Dermis microvascular lymphatic vessel endothelial cell (primary cell): ENCODE measurements at places on chromosomes 11 and 22. TPM values are rescaled to one million over a fixed set of nuclear protein-coding genes. Genes with fewer than 3 reads are reported as not detected.

The OLFML1 gene
- 0.25 TPM in 1 of 2 replicates, not detected in the other for total RNA-seq

- no peak for DNase-seq
These were observed 40.5 kb upstream of the TPBGL start for GRCh38 chr11:75200051-75200450.

DNA sequence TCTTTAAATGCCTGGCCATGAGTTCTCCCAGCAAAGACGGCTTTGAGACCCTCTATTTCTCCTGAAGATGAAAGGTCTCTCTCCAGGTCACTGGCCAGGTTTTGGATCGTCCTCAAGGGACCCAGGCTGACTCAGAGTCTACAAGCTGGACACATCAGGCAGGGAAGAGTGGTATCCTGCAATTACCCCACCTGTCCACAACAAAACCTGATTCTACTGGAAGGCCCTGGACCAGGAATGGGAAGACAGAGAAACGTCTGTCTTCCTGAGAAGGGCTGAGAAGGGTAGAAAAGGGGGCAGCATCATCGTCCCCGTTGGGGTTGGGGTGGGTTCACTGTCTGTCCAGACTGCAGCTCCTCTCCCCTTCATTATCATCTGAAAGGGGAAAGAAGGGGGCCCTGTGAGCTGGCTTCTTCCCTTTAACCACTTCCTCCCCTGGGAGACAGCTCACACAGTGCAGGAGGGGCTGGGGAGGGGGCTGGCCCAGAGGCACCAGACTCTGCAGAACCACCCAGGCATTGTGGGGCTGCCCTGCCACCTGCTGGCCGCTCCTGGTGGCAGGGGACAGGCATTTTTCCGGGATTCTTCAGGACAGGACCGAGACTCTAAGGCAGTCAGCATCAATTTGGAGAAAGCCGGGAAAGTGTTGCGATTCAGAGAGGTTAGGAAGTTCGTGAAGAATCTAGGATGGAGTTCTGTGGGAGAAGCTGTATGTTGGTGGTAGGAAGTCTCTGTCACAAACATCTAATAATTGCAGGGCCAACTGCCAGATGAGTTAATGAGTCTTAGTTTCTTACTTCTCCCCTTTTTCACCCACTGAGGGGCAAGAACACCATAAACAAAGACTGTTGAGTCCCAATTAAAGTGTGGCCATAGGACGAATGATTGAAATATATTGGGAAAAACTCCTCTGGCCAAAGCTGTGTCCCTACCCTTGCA is 57.6 kb downstream of the SYN3 start:
- peak; percentile 14 for DNase-seq

- no peak for DNase-seq
These were observed 4.6 kb downstream of the SLN start for GRCh38 chr11:107707215-107707671.

The CCDC81 gene
- under 0.01 and 0.25 TPM in 2 replicates for total RNA-seq

The FADS2 gene
- total RNA-seq = 57.7 and 114 TPM in 2 replicates

- DNase-seq = no peak
These were observed 31.7 kb downstream of the AP2A2 start for GRCh38 chr11:957212-957920.

The OR51B2 gene
- not detected in 2 replicates for total RNA-seq

DNA sequence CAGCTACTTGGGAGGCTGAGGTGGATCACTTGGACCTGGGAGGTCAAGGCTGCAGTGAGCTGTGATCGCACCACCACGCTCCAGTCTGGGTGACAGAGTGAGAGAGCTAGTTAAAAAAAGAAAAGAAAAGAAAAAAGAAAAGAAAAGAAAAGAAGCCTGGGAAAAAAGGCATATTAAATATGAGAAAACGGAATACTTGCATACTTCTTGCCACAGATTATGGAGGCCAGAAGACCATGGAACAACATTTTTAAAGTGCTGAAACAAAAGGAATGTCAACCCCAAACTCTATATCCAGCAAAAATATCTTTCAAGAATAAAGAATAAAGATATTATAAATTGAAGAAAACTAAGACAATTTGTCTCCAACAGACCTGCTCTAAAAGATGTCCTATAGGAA is 191.9 kb downstream of the EFCAB6 start:
- DNase-seq = no peak

- no peak for DNase-seq
These were observed 306.7 kb downstream of the SOX6 start for GRCh38 chr11:16049611-16050010.

DNA sequence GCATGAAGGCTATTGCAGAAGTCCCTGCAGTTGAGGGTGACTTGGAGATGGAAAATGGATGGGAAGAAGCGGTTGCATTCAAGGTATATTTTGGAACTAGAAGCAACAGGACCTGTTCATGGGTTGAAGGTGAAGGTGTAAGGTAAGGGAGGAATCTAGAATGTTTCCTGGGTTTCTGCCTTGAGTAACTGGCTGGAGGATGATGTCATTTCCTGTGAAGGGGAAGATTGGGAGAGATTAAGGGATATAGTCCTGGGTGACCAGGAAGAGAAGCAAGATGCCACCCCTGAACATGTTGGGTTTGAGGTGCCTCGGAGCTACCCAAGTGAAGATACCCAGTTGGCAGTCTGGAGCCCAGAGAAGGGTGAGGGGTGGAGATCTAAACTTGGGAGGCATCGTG is 12.1 kb upstream of the MOGAT2 start:
- no peak for DNase-seq

DNA sequence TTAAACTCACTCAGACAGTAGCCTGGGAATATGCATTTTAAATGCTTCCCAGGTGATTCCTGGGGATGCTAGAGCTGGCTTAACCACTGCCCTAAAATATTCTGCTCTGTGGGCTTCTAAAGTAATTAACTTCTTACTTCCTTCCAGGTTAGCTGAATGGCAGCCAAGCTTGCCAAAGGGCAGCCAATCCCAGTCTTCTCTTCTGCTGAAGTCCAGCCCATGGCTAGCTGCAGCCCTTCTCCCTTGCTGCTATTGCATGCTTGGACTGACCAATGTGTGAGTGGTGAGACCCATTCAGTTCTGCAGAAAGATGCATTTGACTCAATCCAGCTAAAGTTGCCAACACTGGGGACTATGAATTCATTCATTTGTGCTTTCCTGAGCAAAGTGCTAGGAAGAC is 411.9 kb downstream of the SOX6 start:
- DNase-seq = no peak

The OR52E8 gene
- total RNA-seq = not detected in 2 replicates

DNA sequence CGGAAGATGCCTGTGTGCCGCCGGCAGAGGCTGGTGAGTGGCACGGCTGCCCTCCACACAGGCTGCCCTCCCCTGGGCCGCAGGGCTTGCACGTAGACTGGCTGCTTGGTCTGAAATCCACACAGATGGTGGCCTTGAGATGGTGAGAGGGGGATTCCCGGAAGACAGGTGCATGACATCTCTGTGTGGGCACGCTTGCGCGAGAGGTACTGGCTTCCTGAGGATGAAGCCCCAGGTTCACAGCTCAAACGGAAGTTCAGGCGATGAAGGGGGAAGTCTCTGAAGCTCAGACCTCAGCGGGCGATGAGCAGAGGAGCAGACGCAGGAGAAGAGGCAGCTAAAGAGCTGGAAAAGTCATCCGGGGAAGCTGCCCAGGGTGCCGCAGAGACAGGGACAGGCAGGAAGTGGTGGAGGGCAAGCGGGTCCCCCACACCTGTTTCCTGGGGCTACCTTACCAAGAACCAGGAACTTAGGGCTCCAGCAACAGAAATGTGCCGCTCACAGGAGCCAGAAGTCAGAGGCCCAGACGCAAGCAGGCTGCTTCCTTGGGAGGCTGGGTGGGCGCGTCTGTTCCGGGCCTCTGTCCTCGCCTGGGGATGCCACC is 7.2 kb downstream of the CRELD2 start:
- DNase-seq = no peak

- peak; percentile 24 for DNase-seq
These were observed 123.5 kb upstream of the APOA1 start for GRCh38 chr11:116960930-116961329.

- no peak for DNase-seq
These were observed at the start of gene PLEKHB1 for GRCh38 chr11:73645972-73646631. Gene PLEKHB1, plus strand, starts transcription at chr11:73646581. Its CDS starts 28 bp downstream, at chr11:73646609.

DNA sequence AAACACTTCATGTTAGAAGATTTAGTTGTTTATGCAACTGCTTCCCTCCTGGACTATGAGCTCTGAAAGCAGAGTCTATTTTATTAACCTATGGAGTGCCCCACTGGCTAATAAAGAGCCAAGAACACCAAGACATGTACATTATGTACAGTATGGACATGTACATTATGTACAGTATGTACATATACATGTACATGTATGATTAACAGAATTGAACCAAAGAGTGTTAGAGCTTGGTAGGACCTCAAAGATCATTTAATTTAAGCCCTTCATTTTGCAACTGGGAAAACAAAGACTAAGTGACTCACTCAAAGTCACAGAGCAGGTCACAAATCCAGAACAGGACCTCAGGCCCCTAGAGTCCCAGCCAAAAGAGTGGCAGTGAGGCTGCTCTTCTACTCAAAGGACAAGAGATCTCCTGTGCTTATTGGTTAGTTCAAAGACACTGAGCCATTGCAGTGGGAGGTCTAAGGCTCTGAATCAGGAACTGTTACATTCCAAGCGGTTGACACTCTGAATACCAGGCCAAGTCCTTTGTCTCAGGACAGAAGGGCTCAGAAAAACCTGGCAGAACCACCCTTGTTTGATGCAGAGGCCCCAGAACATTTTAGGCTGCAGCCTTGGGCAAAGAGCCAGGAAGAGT is 103.8 kb downstream of the FAM168A start:
- DNase-seq = no peak

- no peak for DNase-seq
These were observed 44.7 kb downstream of the CADM1 start for GRCh38 chr11:115459563-115459962.

DNA sequence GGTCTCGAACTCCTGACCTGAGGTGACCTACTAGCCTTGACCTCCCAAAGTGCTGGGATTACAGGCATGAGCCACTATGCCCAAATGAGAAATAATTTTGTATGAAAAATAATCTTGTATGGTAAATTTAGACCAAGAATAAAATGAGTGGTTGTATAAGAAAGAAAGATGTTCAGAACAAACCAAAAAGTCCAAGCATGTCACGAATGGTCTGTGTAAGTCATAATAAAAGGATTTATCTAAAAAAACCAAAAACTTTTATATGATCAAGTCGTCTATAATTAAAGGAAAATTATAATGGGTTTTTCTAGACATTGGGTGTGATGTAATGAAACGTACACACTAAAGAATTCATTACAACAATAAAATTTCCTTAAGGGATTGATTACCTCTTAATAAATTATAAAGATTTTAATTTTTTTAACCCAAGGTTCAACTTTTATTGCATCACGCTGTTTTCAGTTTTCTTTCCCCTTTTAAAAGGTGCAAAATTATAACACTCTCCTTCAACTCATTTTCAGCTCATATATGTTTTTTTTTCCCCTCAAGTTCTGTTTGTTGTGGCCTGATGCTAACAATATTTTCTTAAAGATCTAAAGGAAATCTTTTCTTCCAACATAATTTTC is 8.9 kb upstream of the AQP11 start:
- no peak for DNase-seq

DNA sequence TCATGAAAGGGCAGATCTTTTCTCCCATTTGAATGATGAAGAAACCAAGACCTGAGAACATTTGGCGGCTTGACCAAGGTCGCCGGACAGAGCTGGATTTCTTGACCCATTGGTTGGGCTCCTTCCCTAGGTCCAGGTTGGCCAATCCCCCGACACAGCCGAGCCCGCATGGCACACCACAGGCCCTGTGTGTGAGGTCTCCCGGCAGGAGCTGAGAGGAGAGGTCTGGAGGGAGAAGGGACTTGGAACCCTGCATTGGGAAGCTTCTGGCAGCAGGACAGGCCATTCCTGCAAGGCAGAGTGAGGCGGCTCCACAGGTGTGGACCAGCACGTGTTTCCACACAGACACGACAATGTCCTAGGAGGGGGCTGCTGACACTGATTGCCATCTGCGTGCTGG is 98.6 kb upstream of the THY1 start:
- DNase-seq = no peak

The CHADL gene
- 0.64 and 1.3 TPM in 2 replicates for total RNA-seq

DNA sequence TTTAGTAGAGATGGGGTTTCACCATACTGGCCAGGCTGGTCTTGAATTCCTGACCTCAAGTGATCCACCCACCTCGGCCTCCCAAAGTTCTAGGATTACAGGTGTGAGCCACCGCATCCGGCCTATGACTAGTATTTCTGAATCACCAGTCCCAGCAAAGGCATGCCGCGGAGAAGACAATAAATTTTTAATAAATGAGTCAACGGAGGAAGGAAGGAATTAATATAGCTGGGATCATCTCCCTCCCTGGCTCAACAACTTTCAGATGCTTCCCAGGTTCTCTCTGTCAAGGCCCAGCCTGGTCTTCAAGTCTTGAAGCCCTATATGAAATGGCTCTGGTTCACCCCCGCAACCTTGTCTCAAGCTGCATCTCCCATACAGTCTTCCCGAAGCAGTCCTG is 45.7 kb downstream of the CYTH4 start:
- DNase-seq = no peak

DNA sequence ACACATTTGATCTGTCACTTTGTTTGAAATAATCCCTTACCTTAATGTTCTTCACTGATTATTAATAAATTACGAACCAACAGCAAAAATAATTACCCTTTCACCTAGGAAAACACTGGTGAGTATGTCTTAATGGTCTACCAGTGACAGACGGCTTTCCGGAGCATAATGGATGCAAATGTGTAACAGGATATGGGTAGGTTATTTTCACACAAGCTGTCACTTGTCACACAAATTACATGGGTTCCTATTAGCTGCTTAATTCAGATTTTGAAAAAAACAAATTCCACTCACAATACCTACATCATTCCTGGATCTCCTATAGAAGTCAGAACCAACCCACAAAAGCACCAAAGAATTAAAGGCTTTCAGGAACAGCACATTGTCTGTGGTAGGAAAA is 127.9 kb downstream of the WT1 start:
- no peak for DNase-seq

DNA sequence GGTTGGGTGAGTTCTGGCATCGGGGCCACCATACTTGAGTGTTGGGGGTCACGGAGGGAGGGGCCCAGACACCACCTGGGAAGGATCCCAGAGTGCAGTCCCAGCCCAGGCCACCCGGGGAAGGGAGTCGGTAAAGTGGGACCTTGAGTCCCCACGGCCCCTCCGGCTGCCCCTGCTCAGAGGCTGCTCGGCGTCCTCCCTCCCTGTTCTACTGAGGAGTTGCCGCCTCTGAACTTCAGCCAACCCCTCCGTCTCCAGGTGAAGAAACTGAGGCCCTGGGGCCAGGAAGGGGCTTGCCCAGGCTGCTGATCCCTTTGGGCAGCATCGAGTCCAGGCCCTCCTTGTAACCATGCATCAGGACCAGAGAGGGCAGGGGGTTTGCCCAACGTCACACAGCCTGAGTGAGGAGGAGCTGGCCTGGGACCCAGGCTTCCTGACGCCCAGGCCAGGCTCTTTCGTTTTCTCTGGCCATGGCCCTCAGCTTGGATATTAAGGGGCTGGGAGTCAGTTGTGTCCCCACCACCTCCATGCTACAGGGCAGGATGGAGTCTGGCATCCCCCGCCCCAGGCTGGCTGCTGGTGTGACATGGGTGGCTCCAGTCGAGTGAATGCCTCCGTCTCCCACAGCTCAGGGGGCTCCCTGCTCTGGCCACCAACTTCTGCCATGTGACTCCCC is 1.3 kb downstream of the PARVG start:
- no peak for DNase-seq

The ARHGAP42 gene
- total RNA-seq = 4.9 and 7.5 TPM in 2 replicates

- DNase-seq = no peak
These were observed 40.9 kb upstream of the ANO1 start for GRCh38 chr11:70036971-70037882.

The KLHL35 gene
- 1.0 and 2.4 TPM in 2 replicates for total RNA-seq
